ENCODE measurements at places on chromosomes 16 and 17.

- DNase-seq = no peak
These were observed 22.7 kb downstream of the PROCA1 start for GRCh38 chr17:28689011-28689410.

DNA sequence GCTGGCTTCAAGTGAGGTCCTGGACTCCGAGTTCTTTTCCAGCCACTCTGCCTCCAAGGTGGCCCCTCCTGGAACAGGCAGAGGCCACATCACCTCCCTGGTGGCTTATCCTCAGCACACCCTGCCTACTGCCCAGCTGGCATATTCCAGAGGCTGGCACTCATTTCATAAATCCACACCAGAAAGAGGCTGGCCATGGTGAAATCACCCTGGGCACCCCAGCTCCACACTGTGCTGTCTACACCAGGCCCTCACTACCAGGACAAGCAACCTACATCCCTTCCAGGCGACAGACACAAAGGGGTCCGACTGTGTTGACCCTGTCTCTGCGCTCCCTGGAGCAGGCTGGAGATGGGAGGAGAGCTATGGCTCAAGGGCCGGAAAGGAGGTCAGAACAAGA is 100.2 kb downstream of the C16orf78 start:
- no peak for DNase-seq

DNA sequence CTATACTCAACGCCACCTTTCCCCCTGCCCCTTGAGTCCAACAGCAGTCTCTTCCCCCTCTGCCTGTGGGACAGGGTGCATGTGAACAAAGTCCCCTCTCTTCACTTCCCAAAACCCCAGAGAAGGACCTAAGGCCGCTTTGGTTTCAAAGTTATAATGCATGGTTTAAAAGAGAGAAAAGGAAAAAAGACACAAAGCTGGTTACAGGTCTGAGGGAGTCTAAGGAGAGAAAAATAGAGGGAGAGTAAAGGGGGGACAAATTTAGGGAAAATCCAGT is 1.1 kb upstream of the GABARAP start:
- no peak for DNase-seq

GRCh38 chr17:77282524-77283515 is 142.1 kb downstream of the SEC14L1 start:
- no peak for DNase-seq

- no peak for DNase-seq
These were observed 73.9 kb downstream of the AMFR start for GRCh38 chr16:56351481-56351880.

- no peak for DNase-seq
These were observed 23.6 kb downstream of the MILR1 start for GRCh38 chr17:64472564-64472963.

- DNase-seq = no peak
These were observed 888 bp downstream of the PIGW start for GRCh38 chr17:36535669-36536081.

GRCh38 chr16:82260212-82260795 is 90.3 kb upstream of the MPHOSPH6 start:
- DNase-seq = no peak

- DNase-seq = no peak
These were observed at the start of gene SKAP1 for GRCh38 chr17:48429638-48430586. SKAP1 (minus strand) TSS chr17:48430214.

- DNase-seq = no peak
These were observed 117.2 kb downstream of the CYLD start for GRCh38 chr16:50858877-50859627.

GRCh38 chr17:42852351-42852750 is 1.4 kb downstream of the AOC3 start:
- no peak for DNase-seq

- no peak for DNase-seq
These were observed 218.8 kb downstream of the SNX29 start for GRCh38 chr16:12195296-12195695.

DNA sequence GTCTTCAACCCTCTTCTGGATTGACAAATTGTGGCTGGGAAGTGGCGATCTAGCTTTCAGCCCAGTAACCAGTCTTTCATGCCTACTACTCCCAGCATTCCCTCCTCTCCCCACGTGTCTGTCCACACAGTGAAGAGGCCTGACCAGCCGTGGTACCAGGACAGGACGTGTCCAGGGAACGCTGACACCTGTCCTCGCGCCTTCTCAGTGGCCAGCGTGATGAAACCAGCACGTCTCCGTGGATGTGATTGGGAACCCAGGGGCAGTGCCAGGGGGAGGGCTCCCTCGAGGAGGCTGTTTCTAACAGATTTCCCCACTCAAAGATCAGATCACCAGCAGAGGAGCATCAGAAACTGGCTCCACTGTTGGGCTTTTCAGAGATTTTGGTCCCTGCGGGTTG is 69.1 kb downstream of the RPA1 start:
- DNase-seq = no peak

- DNase-seq = no peak
These were observed 106.3 kb upstream of the CRHR1 start for GRCh38 chr17:45677770-45678169.

DNA sequence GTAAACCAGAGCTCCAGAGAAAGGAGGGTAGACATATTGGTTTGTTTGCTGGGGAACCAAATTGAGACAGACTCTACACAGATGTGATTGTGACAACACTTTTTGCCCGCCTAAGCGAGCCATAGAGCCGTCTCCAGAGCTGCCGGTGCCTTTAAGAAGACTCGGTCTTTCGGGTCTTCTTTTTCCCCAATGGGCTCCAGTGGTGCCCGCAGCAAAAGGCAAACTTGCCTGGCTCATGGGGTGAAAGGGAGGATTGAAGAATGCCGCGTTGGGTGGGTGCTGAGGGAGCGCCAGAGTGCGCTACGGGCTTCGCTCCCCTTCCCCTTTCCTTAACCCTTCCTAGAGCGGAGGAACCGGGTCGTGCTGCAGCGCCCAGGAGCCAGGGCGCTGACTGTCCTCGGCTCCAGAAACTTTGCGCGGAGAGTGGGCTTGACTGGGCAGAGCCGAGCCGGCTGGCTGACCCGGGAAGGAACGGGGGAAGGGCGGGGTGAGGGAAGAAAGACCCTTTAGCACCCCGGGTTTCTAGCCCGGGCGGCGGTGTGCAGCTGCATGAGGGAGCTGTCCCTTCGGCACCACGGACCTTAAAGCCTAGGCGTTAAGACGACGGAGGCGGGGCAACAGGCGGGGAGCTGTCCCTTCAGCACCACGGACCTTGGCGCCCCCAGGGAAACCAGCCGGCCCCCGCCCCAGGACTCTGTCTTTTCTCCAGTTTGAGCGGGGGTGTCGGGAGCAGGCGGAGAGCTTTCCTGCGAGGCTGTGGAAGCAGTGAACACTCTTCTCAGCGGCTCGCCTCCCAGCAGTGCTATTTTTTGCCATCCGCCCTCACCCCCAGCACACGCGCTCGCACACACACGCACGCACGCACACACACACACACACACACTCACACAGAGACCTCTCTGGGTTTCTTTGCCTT is at the start of gene CACNG3:
CACNG3 (plus strand) TSS at position 880 of the 916 bp plus-strand sequence. CDS start 420 bp downstream, outside the sequence.
- DNase-seq = no peak

- no peak for DNase-seq
These were observed 313.6 kb downstream of the SNX29 start for GRCh38 chr16:12290165-12290564.

DNA sequence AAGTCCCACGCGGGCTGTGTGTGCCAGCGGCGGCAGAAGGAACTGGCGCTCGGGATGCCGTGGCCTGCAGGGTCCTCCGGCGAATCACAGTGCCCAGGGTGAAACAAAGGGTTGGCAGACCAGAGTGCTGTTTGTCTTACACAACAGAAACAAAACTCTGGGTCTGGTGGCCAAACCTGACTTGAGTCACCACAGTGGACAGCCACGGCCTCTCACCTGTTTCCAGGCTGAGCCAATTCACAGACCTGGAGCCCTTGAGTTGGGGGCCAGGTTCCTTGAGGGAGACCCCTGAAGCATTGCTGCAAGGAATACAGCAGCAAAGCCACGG is 2.1 kb upstream of the CHMP6 start:
- no peak for DNase-seq

GRCh38 chr16:4314532-4315185 is 1.2 kb upstream of the GLIS2 start:
- no peak for DNase-seq

GRCh38 chr16:4915226-4915761 is 21.7 kb downstream of the PPL start:
- no peak for DNase-seq

Data from NCI-H2081 treated with DMSO at 0.1 percent for 48 hours (cell line).